Metanephros (tissue), 2 donors: ENCODE measurements at places on chromosomes 4 and X. TPM values are rescaled to one million over a fixed set of nuclear protein-coding genes. Genes with fewer than 3 reads are reported as not detected.

NEXMIF gene
- total RNA-seq = 4.1 TPM

GIMD1 gene
- not detected for total RNA-seq

SLC2A9 gene
- total RNA-seq = 15.0 TPM

PRRG1 gene
- total RNA-seq = 18.2 TPM

SLC38A5 gene
- total RNA-seq = 4.8 TPM

MTTP gene
- total RNA-seq = 3.4 TPM

SPANXA2 gene
- total RNA-seq = not detected

RASSF6 gene
- total RNA-seq = 5.3 TPM

MAGEE2 gene
- total RNA-seq = 0.47 TPM

ZNF157 gene
- total RNA-seq = 0.70 TPM

USP17L30 gene
- total RNA-seq = not detected
